ENCODE measurements at places on chromosomes 5 and 9.

DNA sequence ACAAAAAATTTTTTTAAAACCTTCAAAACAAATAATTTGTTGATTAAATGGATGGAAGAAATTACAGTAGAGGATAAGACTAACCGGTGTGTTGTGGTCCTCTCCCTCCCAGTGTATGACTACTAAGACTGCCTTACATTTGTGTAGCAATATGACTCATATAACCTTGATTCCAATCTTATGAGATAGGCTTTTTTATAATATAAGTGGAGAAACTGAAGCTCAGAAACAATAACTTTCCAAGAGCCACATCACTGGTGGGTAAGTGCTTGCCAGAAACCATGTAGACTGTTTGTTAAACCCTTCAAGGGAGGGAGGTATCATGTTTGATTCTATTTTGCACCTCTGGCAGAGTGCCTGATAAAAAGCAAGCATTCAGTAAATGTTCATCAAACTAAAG is 47.5 kb downstream of the NLN start:
- no peak for DNase-seq

- no peak for DNase-seq
Measured at GRCh38 chr5:74209571-74209970, 431.0 kb downstream of the ENC1 start.

GRCh38 chr5:40492056-40492455 is 187.7 kb upstream of the PTGER4 start:
- DNase-seq = no peak

- DNase-seq = no peak
Measured at GRCh38 chr9:114888607-114889006, 41.8 kb downstream of the TNFSF8 start.

GRCh38 chr9:95058795-95059386 is 258.6 kb downstream of the FANCC start:
- no peak for DNase-seq

- DNase-seq = no peak
Measured at GRCh38 chr9:78295731-78296130, 1.2 kb upstream of the PSAT1 start.

GRCh38 chr5:132459031-132459982 is 31.3 kb downstream of the IRF1 start:
- DNase-seq = peak; percentile 50

DNA sequence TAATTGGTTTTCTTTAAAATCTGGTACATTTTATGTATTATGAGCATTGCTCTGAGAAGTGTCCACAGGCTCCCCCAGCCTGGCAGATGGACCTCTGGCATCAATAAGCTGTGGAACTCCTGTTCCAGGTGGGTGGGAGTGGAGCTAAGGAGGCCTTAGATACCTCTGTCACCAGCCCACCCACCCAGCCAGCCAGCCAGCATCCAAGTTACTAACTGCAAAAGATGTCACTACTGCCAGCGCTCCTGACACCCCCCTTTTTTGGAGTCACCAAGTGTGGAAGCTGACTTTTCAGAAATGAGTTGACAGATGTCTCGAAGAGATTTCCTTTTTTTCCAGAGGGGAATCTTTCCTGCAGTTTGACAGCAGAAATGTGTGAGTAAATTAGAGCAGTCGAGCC is 111.2 kb downstream of the GALNT10 start:
- no peak for DNase-seq

- DNase-seq = no peak
Measured at GRCh38 chr9:131748411-131748955, 8.6 kb upstream of the RAPGEF1 start.

DNA sequence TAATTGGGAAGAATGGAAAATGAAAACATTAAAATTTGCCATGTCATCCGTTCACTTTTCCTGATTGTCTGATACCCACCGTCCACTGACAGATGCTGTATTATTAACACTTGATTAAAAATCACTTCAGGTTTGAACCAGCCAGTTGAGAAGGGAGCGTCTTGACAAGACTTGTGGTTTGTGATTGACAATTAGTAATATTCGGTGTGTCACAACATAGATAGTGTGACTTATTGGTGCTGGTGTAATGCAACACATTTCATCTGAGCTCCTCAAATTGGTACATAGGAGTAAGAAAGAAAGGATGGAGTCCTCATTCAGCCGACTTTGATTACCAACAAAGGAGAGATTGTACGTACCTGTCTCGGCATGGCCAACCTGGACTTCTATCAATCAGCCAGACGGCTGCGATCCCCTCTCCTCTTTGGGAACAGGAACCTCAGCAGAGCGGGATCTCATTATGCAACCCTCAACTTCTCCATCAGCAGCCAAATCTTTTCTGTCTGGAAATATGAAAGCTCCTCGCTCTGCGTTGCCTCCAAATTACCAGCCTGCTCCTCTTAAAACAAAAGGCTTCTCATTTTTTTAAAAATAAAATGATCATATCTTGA is 211.7 kb upstream of the MVB12B start:
- DNase-seq = no peak

- peak; percentile 36 for DNase-seq
Measured at GRCh38 chr9:95131023-95131943, 186.2 kb downstream of the FANCC start.

GRCh38 chr5:54390015-54390414 is 65.5 kb upstream of the HSPB3 start:
- no peak for DNase-seq

- no peak for DNase-seq
Measured at GRCh38 chr5:112348387-112348786, 70.7 kb downstream of the EPB41L4A start.

GRCh38 chr9:131562032-131562959 is 17.0 kb downstream of the PRRT1B start:
- no peak for DNase-seq

DNA sequence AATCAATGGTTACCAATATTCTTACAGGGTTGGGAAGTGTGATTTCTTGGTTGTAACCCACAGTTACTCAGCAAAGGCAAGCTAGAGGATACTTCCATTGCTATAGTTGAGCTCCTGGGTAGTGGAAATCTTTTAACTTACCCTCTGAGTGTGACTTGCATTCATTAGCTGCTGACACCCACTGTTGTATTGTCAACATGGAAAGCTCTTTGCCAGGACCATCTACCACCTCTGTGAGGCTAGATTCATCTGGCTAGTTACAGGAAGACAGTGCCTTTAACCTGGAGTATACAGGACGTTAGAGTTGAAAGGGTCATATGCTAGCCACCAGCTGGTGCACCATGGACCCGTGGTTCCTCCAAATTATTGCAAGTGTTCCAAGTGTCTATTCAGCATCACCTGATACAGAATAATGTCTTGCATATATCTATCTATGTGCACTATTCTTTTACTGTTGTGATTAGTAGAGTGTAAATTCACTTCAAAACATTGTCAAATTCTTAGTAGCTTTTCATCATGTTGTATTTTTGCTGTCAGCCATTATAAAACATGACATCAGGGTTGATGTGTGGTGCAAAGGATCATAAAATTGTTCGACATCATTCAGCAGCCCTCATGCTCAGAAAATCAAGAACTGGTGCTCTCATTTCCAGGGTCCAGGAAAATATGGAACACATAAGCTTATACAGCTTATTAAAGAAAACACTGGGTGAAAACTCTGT is 239.0 kb downstream of the PJA2 start:
- no peak for DNase-seq

- no peak for DNase-seq
Measured at GRCh38 chr5:74054139-74054538, 428.1 kb downstream of the ARHGEF28 start.

- no peak for DNase-seq
Measured at GRCh38 chr5:113381791-113382190, 53.0 kb downstream of the TSSK1B start.

DNA sequence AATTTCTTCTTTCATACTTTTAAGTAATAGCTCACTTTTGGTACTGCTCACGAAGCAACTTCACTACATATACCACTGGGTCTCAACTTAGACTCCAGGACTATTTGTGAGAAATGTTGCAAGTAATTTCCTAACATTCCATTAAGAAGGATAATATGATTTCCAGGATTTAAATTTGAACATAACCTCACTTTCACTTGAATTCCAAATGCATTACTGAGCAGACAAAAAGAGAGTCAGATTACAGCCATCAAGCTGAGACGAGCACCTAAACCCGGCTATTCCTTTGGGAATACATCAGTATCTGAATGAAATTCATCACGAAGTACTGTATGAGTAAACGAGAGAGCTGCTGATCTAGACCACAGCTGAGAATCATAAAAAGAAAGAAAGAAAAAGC is 47.3 kb downstream of the LIFR start:
- no peak for DNase-seq

GRCh38 chr5:148962761-148963324 is 100.0 kb downstream of the SH3TC2 start:
- no peak for DNase-seq

GRCh38 chr9:38119560-38120236 is 50.7 kb upstream of the SHB start:
- DNase-seq = no peak

GRCh38 chr5:150700246-150700593 is 642 bp downstream of the RBM22 start:
- DNase-seq = no peak

GRCh38 chr9:128902351-128903078 is 18.3 kb upstream of the PHYHD1 start:
- peak; percentile 79 for DNase-seq

DNA sequence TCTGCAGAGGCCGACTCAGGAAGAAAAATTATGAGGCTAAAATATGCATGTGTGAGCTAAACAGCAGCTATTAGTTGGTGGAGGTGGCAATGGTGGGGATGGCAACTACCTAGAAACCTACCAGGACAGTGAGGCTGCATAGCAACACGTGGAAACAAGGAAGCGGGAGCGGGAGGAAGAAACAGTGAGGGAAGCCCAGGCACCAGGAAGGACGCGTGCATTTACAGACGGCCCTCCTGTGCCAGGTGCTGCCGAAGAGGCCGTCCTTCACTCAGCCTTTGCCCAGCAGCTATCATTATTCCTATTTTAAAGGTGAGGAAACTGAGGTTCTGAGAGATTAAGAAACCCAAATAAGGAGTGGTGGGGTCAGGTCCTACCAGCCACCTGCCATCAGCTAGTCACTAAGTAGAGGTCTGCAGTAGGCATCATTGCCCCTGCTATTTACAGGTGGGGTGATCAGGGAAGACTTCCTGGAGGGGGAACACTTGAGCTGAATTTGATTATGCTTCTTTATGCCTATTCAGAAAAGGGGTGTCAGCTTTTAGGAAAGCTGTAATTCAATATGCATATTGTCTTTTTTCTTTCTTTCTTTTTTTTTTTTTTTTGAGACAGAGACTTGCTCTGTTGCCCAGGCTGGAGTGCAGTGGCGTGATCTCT is 125.3 kb downstream of the CRB2 start:
- no peak for DNase-seq

DNA sequence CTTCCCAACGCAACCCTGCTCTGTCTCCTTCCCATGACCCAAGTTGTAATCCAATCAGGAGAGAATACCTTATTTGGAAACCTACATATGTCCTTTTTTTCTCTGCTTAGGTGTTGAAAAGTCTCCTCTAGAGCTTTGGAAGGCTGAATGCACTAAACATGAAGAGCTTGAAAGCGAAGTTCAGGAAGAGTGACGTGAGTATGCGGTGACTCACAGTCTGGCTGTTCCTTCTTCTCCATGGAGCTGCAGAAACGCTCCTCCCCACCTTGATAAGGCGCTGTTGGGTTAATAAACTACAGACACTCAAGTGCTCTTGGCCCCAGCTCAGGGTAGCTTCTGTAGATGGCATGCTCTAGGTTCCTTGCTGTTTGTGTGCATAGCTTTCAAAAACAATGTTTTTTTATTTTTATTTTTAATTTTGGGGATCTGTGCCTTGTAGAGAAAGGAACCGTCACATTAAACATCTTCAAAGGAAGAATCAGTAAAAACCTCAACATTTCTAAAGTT is 30.7 kb downstream of the RAI14 start:
- no peak for DNase-seq

- peak; percentile 45 for DNase-seq
Measured at GRCh38 chr9:131478421-131478868, 24.3 kb upstream of the POMT1 start.

- no peak for DNase-seq
Measured at GRCh38 chr5:151257731-151258181, 4.8 kb downstream of the GM2A start.

- peak; percentile 83 for DNase-seq
Measured at GRCh38 chr9:95494416-95495371, 22.1 kb downstream of the PTCH1 start.

DNA sequence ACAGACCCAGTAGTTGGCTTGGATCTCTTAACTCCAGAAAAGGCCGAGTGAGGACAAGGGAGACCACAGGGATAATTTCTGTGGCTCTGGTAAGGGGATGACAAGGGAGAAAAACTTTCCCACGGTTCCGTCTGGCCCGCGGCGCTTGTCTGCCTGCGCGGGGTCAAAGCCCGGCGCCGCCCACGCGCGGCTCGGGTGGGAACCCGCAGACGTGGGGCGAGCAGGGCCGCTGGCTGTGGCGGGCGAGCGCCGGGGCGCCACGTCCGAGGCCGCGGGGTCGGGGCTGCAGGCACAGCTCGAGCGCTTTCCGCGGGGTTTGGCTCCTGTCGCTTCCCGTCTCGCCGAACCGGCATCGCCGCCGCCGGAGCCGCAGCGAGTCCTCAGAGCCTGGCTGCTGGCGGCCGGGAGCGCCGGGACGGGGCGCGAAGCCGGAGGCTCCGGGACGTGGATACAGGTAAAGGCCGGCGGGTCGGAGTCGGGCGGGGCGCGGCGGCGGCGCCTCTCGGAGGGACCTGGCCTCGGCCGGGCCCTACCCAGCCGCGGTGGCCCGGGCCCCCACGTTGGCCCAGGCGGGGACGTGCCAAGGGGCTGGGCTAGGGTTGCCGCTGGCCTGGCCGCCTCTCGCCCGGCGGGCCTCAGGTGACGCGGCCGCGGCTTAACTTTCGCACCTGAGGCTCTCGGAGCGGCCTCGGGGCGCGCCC is at the start of gene RNF180:
RNF180 (plus strand) TSS at position 344 of the 701 bp plus-strand sequence. CDS start 34,965 bp downstream, outside the sequence.
- no peak for DNase-seq

GRCh38 chr9:8088477-8088876 is 288.9 kb upstream of the DMAC1 start:
- no peak for DNase-seq

GRCh38 chr5:59079622-59080620 is 497.0 kb downstream of the RAB3C start:
- no peak for DNase-seq

DNA sequence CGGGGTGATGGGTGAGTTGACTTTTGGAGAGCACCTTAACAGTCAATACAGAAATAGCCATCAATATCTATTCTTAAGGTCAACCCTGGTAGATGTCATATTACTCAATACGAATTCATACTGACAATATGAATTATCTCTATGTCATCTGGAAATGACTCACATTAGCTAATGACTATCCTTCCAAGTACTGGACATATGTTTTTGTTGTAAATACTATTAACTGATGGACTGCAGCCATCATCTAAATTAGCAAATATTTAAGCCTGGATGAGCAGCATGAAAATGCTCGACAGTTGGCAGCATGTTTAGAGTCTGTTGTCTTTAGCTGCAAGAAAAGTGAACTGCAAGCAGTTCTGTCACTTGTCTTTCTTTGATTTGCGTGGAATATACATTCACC is 19.6 kb upstream of the ISOC1 start:
- DNase-seq = no peak

GRCh38 chr5:38968665-38969064 is 105.5 kb downstream of the RICTOR start:
- DNase-seq = no peak

GRCh38 chr5:78746021-78746770 is 97.6 kb upstream of the LHFPL2 start:
- DNase-seq = no peak

- DNase-seq = peak; percentile 52
Measured at GRCh38 chr5:143402553-143403333, 743 bp downstream of the NR3C1 start.

- DNase-seq = no peak
Measured at GRCh38 chr5:44412286-44412685, 23.1 kb upstream of the FGF10 start.

Measured in stimulated activated naive CD8-positive, alpha-beta T cell treated with anti-CD3 and anti-CD28 coated beads, Interleukin-15, amount 100 ng/mL, for 72 hours (primary cell).